ENCODE measurements at places on chromosomes 13 and 19. TPM values are rescaled to one million over a fixed set of nuclear protein-coding genes. Genes with fewer than 3 reads are reported as not detected.

ICAM5 gene
- 1.3 TPM for total RNA-seq

ZNF730 gene
- not detected for total RNA-seq

ZIM2 gene
- 0.17 TPM for total RNA-seq

CGB5 gene
- not detected for total RNA-seq

SPACA4 gene
- total RNA-seq, result not detected

GRCh38 chr19:55647732-55648584 is at the start of gene CCDC106:
TSS of gene CCDC106 (plus strand) at chr19:55648212. CDS start at chr19:55649047, 835 bp downstream.
- peak; percentile 80 for DNase-seq

DNA sequence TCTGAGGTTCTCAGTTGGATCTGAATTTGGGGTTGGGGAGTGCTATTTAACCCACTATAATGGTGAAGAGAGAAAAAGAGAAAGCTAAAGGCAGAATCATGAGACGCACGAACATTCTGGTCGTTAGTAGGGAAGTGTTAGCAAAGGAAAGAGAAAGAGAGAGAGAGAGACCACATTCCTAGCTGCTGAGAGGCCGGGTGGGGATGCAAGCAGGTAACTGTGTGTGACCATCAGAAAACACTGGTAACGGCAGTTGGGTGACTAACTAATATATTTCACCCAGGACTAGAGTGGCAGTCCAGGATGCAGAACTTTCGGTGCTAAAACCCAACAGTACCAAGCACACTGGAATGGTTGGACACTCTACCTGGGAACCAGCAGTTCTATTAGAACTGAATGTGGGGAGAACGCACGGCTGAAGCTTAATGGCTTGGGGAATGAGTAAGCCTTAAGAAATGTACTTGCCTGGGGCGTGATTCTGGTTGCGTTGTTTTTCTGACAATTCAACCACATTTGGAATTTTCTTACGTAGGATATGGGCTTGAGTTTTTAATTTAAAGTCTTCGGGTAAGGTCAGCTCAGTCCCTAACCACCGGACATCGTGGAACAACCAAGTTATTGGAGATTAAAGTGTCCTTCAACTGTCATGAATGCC is 130.2 kb downstream of the DNAJC15 start:
- DNase-seq, result no peak

DNA sequence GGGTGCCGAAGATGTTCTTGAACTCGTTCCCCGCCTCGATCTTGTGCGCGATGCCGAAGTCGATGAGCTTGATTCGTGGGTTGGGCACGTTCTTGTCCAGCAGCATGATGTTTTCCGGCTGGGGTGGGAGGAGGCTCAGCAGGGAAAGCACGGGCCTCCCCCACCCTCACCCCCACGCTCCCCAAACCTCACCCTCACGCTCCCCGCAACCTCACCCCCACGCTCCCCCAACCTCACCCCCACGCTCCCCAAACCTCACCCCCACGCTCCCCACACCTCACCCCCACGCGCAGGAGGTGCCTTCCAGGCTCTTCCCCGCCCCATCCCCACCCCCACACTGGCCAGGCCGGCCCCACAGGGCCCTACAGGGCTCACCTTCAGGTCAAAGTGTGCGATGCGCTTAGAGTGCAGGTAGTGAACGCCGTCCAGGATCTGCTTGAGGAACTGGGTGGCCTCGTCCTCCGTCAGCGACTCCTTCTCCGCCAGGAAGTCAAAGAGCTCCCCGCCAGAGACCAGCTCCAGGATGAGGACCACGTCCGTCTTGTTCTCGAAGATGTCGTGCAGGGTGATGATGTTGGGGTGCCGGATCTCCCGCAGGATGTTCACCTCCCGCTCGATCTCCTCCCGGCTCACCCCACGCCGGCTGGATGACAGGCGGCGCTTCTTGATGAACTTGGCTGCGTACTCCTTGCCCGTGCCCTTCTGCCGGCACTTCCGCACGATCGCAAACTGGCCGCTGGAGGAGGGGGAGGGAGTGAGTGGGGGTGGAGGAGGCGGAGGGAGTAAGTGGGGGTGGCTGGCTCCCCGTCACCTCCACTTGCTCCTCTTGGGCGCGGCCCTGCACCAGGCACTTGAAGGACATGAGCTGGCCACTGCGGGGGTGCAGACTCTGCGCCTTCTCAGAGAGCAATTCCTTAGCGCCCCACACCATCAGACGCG is 6.4 kb downstream of the DAPK3 start:
- DNase-seq, result no peak

GRCh38 chr13:93680329-93680728 is 453.7 kb downstream of the GPC6 start:
- no peak for DNase-seq

DNA sequence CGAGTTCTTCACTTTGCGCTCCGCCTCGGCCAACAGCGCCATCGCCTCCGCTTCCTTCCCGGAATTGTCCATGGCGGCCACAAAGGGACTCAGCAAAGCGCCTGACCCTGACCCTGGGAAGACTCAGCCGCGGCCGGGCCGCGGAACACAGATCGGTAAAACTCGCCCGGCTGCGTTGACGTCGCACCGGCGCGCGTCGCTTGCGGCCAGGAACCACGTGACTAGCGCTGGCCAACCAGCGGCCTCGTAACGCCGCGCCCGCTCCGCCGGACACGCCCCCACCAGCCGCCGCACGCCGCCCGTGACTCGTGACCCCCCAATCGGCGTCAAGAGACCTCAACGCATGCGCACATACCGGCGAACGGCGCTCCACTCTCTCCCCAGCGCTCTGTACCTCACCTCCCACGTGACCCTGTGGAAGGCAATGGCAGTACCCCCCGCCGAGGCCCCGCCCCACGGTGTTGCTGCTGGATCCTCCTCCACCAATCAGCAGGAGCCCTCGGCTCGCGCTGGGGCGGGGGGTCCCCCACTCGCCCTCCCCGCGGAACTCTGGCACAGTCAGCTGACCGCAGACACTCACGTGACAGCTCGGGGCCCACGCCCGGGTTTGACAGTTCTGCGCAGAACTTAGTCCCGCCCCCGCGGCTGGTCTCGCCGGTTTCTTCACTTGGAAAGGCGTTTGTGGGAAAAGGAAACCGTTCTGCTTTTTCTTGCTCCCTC is at the start of gene NAPA:
NAPA (minus strand) TSS at position 195 of the 720 bp plus-strand sequence; CDS start at position 72, 123 bp downstream.
- DNase-seq, result peak; percentile 100
